Stimulated activated naive CD8-positive, alpha-beta T cell treated with anti-CD3 and anti-CD28 coated beads, Interleukin-15, amount 100 ng/mL, for 72 hours (primary cell): ENCODE measurements at places on chromosomes 5 and 9.

GRCh38 chr5:135156715-135157404 lies 122.8 kb upstream of the PITX1 start:
- no peak for DNase-seq

DNA sequence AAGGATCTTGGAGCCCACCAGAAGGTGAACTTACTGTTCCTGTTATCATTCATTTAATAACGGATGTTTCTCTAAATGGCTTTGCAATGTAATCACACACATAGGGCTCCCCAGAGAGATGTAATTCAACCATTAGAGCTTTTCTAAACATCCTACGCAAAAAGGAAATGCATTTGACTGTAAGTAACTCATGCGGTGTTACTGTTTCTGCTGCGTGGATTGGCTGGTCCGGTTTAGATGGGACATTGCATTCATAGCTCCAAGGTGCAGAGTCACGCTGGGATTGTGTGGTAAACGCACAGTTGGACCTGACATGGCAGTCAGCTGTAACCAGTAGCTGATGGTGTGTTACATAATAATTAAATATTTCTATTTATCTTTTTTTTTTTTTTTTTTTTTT lies 185.5 kb upstream of the OTULINL start:
- DNase-seq: no peak

DNA sequence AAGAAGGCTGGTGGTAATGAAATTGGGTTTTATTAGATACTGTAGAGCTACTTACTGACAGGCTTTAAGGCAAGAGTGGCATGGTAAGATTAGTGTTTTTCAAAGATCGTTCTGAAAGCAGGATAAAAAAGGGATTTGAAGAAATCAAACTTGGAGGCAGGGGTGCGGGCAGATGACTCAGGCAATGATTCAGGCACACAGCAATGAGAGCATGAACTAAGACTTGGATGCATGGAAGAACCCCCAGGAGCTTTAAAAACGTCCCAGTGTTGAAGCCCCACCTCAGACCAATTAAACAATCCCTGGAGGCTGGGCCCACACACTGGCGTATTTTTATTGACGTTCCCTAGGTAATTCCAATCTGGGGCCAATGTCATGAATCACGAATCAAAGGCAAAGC lies 102.5 kb downstream of the SREK1 start:
- no peak for DNase-seq

GRCh38 chr5:1882337-1883119 lies at the start of gene IRX4:
TSS of gene IRX4 (minus strand) at chr5:1882925. CDS start at chr5:1882647, 278 bp downstream.
- no peak for DNase-seq
